Psoas muscle (tissue), 8 donors: ENCODE measurements at places on chromosomes 12 and 14. TPM values are rescaled to one million over a fixed set of nuclear protein-coding genes. Genes with fewer than 3 reads are reported as not detected.

- no peaks in the 10 kb centered on the region for H3K36me3 ChIP-seq
- no peak overlapping the region for H3K4me3 ChIP-seq
- no peak overlapping the region for H3K27ac ChIP-seq
- H3K4me1 ChIP-seq, result no peaks in the 10 kb centered on the region
- no peaks in the 10 kb centered on the region for H3K27me3 ChIP-seq
- DNase-seq, result no peak
Observed at GRCh38 chr14:105123064-105123665, 45.4 kb downstream of the JAG2 start.

SERPINA3 gene
- total RNA-seq, result 1,141 TPM

ACSM4 gene
- total RNA-seq, result not detected

DNA sequence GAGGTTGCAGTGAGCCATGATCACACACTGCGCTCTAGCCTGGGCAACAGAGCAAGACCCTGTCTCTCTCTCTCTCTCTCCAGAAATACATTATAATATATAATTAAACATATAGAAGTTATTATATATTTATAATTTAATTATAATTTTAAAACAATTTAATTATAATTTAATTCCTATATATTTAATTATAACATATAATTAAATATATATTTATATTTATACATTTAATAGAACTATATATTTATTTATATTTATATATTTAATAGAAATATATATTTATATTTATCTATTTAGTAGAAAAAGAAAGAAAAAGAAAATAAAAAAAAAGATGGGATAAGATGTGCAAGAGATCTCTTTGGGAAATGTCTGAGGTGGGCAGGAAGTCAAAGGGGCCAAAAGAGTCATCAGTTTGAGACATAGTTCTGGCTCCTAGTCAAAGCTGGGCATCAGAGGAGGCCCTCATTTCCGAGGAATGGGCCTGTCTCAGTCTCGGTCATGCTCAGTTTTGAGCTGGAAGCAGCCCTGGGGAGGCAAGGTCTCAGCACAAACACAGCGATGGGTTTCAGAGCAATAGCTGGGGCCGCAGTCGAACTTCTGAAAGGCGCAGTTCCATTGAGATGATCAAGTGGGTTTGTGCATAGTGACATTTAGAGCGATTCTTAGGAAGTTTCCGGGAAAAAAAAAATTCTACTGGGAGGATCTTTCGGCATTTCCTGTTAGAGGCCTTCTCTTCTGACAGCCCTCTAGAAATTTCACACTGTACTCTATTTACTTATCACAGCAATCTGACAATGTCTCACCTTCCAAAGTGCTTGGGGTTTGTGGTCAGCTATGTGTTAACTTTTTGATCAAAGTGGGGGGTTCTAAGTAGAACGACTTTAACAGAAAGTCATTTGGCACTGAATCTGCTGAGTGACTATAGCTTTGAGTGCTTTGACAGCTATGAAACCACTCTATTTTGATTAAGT lies 58.7 kb upstream of the GZMB start:
- peaks cover 4% of the 10 kb centered on the region for H3K27me3 ChIP-seq
- H3K36me3 ChIP-seq, result no peaks in the 10 kb centered on the region
- H3K4me3 ChIP-seq, result no peak overlapping the region
- no peak overlapping the region for H3K27ac ChIP-seq

SDR39U1 gene
- total RNA-seq, result 55.7 TPM

GRCh38 chr14:106665814-106666213 lies 1139.4 kb downstream of the TMEM121 start:
- H3K36me3 ChIP-seq, result no peaks in the 10 kb centered on the region
- no peak for DNase-seq
- no peaks in the 10 kb centered on the region for H3K4me1 ChIP-seq
- H3K4me3 ChIP-seq, result no peak overlapping the region
- no peak overlapping the region for H3K27ac ChIP-seq

HRK gene
- total RNA-seq, result 0.60 TPM

- no peak for DNase-seq
- no peaks in the 10 kb centered on the region for H3K27me3 ChIP-seq
- H3K27ac ChIP-seq, result no peak overlapping the region
- H3K4me3 ChIP-seq, result no peak overlapping the region
Observed at GRCh38 chr14:55955175-55955574, 163.0 kb upstream of the PELI2 start.

- no peaks in the 10 kb centered on the region for H3K27me3 ChIP-seq
- H3K27ac ChIP-seq, result no peak overlapping the region
- DNase-seq, result no peak
- H3K4me1 ChIP-seq, result no peaks in the 10 kb centered on the region
- no peaks in the 10 kb centered on the region for H3K36me3 ChIP-seq
- no peak overlapping the region for H3K4me3 ChIP-seq
Observed at GRCh38 chr12:63078906-63079305, 72.1 kb downstream of the AVPR1A start.

DNA sequence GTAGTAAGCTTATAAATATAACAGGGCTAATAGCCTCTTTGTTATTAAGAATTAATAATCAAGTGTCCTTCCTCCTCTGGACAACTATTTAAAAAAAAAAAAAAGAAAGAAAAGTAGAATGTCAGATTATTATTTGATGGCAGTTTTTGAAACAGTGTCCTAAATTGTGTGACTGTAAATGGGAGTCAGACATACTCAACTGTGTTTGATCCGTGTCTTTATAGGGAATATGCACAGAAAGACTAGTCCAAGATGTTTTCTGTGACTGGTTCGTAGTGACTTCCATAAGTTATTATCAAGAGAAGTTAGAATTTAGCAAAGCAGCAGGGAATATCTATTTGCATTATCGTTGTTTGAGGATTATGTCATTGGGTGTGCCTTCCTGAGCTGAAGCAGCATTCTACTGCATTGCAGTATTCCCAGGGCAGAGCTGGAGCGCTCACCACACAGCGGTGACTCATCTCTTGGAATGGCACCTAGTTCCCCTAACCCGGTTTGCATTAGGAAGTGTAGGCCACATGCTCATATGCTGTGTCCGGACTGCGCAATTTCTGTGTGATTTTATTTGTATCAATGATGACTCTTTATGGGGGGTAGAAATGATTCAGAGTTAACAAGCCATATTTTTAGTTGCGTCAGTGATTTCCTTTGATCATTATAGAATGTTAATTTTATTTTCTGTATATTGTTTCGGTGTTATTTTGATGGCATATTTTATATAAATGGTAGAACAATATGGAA lies 7.9 kb downstream of the DYNC1H1 start:
- peaks cover 38% of the 10 kb centered on the region for H3K4me1 ChIP-seq
- H3K27me3 ChIP-seq, result no peaks in the 10 kb centered on the region
- H3K27ac ChIP-seq, result peak overlapping the region; percentile 84
- H3K36me3 ChIP-seq, result peaks cover 25% of the 10 kb centered on the region

SERPINA9 gene
- total RNA-seq, result not detected

DNA sequence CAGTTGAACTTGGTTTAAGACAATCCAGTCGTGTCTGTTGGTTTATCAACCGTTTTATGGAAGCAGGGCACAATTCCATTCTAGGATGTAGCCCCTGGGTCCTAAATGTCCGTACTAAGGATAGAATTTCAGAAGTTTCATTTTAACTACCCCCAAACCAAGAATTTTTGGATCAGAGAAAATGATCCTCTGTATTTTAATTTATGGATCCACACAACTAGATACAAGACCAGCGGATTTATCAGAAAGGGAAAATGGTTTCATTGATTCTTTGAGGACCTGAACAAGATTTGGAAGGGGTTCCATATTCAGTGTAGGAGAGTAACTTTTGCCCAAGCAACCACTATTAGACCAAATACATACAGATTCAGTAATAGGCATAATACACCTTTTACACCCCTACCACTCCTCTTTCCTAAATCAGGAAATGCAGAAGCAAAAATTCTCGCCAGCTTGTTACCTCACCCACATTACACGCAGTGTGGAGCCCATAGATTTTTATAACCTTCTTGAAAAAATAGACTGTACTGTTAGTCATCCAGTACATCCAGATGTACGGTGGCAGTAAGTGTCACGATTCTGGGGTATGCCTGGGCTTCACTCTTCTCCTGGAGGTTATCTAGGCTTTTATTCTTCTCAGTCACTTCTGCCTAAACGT lies 1.4 kb upstream of the FBXL14 start:
- DNase-seq, result no peak
- peaks cover 33% of the 10 kb centered on the region for H3K4me1 ChIP-seq
- H3K36me3 ChIP-seq, result no peaks in the 10 kb centered on the region
- H3K27me3 ChIP-seq, result no peaks in the 10 kb centered on the region
- H3K4me3 ChIP-seq, result peak overlapping the region; percentile 96

DNA sequence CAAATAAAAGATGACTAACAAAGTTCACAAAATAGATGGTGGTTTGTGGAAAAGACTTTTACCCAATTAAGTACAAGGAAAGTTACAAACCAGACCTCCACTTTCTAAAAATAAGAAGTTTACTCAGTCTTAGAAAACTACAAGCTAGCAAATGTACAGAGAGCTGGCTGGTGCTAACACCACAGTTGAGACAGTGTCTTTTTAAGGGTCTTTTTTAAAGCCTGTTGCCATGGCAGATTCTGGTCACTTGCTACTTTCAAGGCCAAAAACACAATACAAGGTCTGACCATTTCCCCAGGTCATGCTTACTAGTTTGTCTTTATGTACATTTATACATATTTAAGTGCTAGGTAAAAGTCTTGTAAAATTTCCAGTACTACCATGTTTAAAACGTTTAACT lies 2.4 kb downstream of the BTG1 start:
- DNase-seq, result no peak
- H3K27ac ChIP-seq, result peak overlapping the region; percentile 97
- H3K27me3 ChIP-seq, result no peaks in the 10 kb centered on the region
- peaks cover 52% of the 10 kb centered on the region for H3K4me1 ChIP-seq

GRCh38 chr12:14164266-14164665 lies 182.9 kb upstream of the GRIN2B start:
- DNase-seq, result no peak
- no peaks in the 10 kb centered on the region for H3K4me1 ChIP-seq
- no peaks in the 10 kb centered on the region for H3K36me3 ChIP-seq
- H3K27ac ChIP-seq, result no peak overlapping the region
- no peak overlapping the region for H3K4me3 ChIP-seq
- no peaks in the 10 kb centered on the region for H3K27me3 ChIP-seq

DNA sequence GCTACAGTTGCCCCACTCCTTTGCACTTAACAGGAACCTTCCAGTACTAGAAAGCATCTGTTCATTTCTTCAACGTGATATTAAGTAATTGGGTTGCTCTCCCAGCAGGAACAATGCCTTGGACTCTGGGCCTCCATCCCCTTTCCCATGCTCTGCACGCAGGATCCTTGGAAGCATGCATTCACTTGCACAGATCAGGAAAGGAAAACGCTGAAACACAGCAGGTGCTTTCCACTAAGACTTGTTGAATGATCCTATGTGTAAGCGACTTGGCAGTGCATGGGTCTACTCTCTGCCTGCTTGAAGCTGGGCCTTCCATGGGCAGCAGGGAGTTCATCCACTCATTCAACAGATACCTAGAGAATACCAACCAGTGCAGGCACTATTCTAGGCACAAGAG lies 2.3 kb downstream of the LTBP2 start:
- peak overlapping the region; percentile 84 for H3K4me3 ChIP-seq
- no peak for DNase-seq
- peaks cover 21% of the 10 kb centered on the region for H3K4me1 ChIP-seq
- H3K36me3 ChIP-seq, result no peaks in the 10 kb centered on the region
- H3K27me3 ChIP-seq, result peaks cover 7% of the 10 kb centered on the region

DNA sequence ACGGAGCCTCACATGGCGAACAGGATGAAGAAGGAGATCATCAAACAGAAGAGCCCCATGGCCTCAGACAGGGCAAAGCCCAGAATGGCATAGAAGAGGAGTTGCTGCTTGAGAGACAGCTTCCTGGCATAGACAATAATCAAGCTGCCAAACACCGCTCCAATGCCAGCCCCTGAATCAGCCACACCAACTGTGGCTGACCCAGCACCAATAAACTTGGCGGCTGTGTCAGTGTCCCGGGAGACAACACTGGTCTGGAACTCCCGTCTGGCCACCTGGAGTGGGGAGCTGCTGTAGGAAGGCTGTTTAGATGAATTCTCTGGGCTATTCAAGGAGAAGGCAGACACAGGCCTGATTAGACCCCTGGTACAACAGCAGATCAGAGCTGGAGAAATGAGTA lies 100.1 kb downstream of the HEATR5A start:
- no peak overlapping the region for H3K4me3 ChIP-seq
- H3K36me3 ChIP-seq, result no peaks in the 10 kb centered on the region
- peak overlapping the region; percentile 60 for H3K27ac ChIP-seq
- H3K27me3 ChIP-seq, result no peaks in the 10 kb centered on the region
- peak; percentile 90 for DNase-seq
- peaks cover 21% of the 10 kb centered on the region for H3K4me1 ChIP-seq

DCAF5 gene
- 86.3 TPM for total RNA-seq

DNA sequence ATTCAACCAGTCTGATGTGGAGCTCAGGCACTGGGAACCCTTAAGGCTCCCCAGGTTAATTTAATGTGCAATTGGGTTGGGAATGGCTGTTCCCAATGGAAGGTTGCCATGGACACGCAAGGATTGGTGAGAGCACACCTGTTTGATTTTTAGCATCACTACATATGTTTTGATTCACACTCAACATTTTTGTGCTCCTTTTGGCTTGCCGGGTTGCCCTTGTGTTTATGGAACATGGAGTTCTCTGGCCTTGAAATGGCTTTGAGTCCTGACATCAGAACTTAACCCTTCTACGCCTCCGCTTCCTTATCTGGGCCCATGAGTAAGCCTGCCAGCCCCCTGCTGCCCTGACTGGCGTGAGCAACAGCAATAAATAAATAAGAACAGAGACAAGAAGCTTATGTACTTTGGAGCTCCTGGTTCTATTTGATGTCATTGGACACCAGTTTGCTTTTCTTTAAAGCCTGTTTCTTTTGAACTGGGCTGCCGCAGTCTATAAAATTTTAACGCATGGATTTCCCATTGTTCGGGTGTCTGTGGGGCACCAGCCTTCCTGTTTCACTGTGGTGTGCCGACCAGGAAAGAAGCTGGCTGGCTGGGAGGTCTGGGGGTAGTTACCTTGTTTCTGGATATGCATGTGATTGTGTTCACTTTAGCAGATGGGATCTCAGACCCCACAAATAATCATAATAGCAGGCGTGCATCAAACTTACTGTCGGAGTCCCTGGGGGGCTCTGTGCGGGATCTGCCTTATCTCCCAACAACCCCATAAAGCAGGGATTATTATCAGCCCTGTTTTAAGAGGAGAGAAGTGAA lies 27.8 kb downstream of the TBX3 start:
- no peak for DNase-seq
- H3K27me3 ChIP-seq, result peaks cover 2% of the 10 kb centered on the region
- H3K4me3 ChIP-seq, result no peak overlapping the region
- no peaks in the 10 kb centered on the region for H3K36me3 ChIP-seq
- no peak overlapping the region for H3K27ac ChIP-seq
